ENCODE measurements at places on chromosomes 1 and 21.
A peak's percentile ranks its signal among the peaks of the same experiment; 100 is the strongest.

GRCh38 chr1:52904927-52905698 lies 16.4 kb downstream of the ECHDC2 start:
- DNase-seq: peak; percentile 21

DNA sequence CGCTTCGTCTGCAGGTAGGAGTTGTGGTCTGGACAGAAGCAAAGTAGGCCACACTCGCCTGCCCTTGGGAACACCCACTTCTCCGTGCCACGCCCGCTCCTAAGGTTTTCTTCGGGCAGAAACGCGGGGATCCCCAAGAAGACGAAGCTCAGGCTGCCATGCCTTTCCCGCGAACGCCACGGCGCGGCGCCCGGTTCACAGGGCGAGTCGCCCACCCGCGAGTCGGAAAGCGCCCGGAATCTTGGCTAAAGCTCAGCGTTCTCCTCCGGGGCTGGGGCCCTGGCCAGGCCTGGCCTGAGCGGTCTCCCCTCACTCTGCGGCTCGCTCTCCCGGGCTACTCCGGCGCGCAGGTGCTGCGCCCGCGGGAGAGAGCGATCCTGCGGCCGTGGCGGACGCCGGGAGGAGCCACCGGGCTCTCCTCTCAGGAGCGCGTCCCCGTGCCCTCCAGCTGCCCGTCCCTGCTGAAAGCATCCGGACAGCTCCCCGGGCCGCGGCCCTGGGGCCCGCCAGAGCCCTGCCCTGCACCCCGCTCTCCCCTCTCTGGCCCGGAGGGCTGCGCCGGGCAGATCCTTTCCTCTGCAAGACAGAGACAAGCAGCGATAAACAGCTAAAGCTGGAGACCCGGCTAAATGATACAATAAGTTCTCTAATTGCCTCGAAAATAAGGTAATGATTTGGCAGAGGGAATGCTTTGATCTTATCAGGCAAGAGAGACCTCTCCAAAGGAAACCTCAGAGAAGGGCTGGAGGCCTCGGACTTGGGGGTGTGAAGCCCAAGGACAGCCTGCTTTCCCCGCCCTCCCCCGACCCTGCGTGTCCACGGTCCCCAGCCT lies 6.7 kb upstream of the WNT2B start:
- DNase-seq: peak; percentile 50

- DNase-seq: no peak
These were observed 546.4 kb downstream of the OMA1 start for GRCh38 chr1:58000116-58000515.

DNA sequence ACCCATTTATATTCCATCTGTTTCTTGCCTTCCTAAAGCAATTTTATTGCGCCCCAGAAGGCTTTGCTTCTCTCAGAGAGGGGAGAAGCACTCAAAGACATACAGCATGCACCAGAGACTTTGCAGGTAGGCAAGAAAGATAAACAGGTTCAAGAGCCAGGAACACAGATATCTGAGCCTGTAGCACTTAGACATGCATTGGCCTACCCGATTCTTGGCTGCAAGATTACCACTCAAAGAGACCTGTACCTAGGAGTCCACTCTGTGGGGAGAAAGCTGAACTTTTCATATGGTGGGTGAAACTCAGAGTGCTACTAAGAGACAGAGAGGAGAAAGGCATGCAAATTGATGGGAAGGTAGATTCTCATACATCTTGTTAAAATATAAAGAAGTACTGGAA lies 609.4 kb upstream of the PKN2 start:
- no peak for DNase-seq

- DNase-seq: no peak
These were observed 51.4 kb downstream of the EVA1C start for GRCh38 chr21:32463889-32464300.
